Bronchial epithelial cell (primary cell): ENCODE measurements at places on chromosomes 5 and 9.

DNA sequence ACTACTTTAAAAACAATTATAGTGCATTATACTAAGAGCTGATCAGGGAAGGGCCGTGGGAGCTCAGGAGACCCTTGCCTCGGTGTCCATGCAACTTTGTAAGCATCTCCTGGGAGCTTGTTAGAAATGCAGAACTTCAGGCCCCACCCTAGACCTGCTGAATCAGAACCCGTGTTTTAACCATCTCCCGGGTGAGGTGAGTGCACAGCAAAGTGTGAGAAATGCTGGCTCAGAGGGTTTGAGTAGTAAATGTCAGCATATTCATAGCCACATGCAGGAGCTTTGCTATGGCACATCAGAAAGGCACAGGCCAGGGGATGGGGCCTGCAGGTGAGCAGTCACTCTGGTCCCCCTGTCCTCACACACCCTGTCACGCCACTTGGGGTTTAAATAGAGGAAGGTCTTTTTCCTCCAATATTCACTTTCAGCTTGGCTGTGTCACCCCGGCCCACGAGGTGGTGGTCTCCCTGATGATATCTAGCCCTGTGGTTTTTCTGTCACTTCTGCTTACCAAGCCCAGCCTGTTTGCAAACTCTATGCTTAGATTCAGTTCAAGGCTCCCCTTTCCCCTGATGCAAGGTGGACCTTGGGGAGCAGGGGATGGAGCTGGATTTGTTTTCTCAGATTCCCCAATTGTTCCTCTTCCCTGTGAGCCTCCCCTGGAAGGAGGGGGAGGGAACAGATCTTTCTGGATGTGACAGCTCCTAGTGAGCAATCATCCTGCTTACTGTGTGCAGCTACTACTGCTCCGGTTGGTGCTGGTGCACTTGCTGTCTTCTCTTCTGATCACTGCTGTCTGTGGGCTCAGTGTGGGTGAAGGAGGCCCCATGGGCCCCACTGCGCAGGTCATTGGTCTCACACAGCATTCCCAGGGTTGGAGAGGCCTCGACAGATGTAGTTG, 51.8 kb upstream of the TGFBR1 start:
- no peak for DNase-seq

GRCh38 chr9:94675008-94675881, 35.9 kb upstream of the FBP1 start:
- DNase-seq = peak; percentile 15

- peak; percentile 8 for DNase-seq
Measured at GRCh38 chr5:61625681-61626621, 293.9 kb downstream of the ZSWIM6 start.

DNA sequence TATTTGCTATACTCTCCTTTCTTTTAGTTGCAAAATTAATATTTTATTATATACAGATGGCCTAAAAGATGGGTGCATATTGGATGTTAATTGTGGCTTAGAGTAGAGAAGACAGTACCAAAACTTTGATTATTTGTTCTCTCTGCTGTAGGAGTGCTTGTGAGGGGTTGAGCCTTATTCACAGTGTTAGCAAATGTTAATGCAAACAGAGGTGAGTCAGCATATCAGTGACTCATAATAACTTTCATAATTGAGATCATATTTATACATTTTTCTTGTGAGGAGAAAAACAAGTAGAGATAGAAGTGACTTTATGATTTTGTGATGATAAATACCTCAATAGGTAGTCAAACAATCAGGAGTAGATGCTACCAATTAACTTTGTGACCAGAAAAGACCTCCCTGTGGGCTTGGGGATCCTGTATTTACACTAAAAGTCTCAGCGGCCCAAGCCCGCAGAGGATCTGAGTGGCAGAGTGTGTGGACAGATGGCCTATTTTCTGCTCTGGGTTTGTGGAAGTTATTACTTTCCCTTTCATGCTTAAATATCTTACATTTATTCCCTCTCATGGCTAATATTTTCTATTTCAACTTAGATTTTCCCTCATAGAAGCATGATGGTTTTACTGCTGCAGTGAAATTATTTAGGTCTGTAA, 226.5 kb downstream of the TAF11L14 start:
- DNase-seq = peak; percentile 94

DNA sequence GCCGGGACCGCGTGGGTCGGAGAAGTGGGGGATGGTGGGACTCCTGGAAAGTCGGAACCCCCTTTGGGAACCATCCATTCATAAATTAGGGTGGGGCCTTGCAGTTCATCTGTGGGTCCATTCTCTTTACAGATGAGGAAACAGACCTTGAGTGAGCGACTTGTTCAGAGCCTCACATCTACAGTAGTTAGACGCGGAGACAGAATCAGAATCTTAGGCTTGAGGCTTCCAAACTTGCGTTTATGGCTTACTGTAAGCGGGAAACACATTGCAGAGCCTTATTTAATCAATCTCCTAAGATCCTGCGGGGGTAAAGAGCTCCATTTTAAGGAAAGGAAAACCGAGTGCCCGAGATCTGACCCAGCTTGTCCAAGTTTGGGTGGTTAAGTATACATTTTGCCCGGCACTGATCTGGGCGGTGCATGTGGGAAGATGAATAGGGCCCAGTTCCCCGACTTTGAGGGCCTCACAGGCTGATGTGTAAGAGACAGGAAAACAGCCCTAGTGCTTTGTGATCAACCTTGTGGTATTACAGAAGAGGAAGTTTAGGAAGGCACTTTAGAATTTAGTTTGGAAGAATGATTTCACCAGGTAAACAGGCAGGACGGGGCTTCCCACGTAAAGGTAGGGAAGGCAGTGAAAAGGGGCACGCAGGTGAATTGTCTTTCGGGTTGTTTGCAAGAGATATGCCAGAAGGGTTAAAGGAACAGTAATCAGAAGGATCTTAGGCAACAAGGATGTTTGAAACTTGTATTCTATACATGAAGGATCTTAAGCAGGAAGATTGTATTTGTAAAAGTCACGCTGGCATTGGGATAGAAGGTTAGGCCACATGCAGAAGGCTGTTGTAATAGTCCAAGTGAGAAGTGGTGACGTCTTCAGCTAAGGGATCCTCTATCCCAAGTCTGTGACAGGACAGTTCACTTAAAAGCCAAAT, 744 bp downstream of the TARS1 start:
- peak; percentile 52 for DNase-seq

DNA sequence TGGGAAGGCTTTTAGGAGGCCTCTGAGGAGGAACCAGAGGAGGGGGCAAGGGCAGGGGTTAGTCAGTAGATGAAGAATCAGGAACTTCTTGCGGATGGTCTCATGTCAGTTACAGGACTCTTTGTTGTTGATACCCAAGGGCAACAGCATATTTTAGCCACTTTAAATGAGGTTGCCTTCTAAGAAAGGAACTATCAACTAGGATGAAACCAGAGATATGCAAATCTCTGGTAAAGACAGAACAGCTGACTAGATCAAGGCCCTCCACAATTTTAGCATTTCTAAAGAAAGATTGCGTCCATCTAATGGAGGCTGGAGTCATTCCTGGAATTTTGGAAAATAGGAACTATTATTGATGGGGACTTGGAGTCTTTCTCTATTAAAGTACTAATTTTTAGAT, 57.7 kb upstream of the KLF4 start:
- no peak for DNase-seq

- DNase-seq = no peak
Measured at GRCh38 chr9:91144769-91145168, 216.9 kb downstream of the AUH start.
